Fibroblast of skin of abdomen (primary cell): ENCODE measurements at places on chromosomes 5 and 9.

DNA sequence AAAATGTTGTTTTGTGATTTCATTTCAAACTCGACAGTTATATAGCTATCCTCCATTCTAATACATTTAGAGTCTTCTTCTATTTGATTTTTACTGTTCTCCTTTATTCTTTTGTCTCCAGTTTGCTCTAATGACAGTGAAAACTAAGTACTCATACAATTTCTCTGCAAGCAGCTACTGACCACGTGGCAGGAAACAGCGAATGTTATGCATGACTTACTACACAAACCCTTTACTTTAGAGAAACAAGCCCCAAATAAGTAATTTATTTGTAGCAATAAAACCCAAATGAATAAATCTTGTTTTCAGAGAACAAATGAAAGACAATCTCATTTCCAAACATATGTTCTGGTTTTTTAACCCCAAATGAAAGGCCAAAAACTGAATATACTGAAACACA lies 41.9 kb downstream of the CDH6 start:
- DNase-seq, result peak; percentile 36

DNA sequence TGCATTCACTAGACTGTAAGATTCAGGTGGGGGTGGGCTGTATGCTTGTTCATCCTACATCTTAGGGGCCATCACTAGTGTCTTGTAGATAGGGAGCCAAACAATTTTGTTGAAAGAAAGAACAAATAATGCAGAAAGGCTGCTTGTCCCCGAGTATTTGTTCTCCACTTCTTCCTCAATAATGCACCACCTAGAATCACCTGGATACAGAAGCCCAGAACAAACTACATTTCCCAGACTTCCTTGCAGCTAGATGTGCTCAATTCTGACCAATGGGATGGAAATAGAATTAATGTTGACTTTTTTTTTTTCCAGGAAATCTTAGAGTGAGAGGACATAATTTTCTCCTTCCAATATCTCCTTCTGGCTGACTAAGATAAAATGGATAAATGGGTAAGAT lies 38.9 kb upstream of the TNFSF8 start:
- no peak for DNase-seq

GRCh38 chr5:75335486-75335885 lies 1.5 kb upstream of the HMGCR start:
- no peak for DNase-seq

DNA sequence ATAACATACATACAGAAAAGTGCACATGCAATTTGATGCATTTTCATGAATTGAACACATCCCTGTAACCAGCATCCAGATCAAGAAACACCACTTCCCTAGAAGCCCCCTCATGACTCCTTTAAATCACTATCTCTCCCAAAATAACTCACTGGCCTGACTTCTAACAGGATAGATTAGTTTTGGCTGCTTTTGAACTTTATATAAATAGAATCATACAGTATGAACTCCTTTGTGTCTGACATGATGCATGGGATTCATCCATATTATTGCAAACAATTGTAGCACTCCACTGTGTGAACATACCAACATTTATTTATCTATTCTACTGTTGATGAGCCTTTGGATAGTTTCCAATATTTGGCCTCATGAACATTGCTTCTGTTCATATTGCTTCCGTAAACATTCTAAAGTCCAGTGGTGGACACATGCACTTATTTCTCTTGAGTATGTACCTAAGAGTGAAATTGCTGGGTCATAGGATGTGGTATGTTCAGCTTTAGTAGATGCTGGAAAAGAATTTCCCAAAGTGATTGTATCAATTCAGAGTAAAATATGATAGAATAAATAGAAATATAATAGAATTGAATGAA lies 148.7 kb upstream of the GDNF start:
- DNase-seq, result no peak

GRCh38 chr5:122507581-122507980 lies 195.5 kb downstream of the SNCAIP start:
- DNase-seq, result no peak

DNA sequence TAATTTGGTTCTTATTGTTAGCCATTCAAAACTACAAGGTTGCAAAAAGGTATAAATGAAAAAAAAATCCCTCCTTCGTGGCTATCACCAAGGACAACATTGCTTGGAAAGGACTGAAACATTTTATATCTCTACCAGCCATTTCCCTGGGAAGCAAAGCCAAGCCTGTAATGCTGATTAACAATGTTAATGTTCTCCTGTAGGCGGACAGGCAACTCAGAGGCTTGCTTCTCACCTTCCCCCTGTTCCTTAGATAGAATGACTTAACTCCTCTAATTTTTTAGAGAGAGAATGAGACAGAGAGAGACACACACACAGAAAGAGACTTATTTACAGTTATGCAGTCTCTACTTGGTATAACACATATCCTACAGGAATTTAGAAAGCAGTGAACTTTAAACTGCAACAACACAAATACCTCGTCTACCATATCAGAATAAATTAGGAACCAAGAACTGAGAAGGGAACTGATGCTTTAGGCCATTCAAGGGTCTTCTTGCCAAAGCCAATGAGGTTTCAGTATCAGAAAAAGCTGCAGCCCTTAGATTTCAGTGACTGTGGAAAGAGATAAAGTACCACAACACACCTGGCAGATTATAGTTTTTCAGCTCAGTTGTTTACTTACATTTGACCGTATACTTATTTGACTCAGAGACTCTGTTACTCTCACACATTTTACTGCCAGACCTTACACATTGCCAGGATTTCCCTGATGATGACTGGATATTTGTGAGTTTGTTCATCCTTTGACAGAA lies 20.9 kb upstream of the MAN2A1 start:
- no peak for DNase-seq

- DNase-seq, result no peak
These were observed 15.5 kb upstream of the AKNA start for GRCh38 chr9:114403153-114403756.

DNA sequence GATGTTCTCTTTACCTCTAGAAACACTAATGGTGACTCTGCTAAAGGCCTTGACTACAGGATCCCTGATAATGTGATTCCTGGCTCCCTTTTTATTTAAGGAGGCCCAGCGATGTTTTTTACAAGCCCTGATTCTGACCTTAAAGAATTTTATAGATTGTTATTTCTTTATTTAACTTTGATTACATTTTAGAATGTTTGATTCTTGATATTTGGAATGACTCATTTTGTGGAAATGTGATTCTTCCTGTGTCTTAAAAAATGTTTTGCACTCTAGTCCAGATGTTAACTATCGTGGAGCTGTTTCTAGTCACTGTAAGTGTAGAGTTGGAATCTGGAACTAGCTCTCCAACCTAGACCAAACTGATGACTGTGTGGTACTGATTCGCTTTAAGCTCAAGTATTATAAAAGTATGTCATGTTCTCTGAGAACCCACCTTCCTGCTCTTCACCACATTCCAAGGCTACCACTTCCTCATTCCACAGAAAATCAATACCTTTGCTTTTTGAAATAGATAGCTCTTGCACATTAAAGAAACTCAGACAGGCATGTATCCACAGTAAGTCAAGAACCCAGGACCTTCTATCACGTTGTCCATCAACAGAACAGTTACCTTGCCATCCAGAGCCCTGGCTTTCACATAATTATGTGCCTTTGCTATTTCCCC lies 65.2 kb downstream of the JMY start:
- DNase-seq, result peak; percentile 60

- DNase-seq, result no peak
These were observed 26.1 kb upstream of the FCN1 start for GRCh38 chr9:134943836-134944235.

- no peak for DNase-seq
These were observed 162.9 kb upstream of the WWC1 start for GRCh38 chr5:168128557-168128956.

- DNase-seq, result no peak
These were observed 45.3 kb upstream of the ISOC1 start for GRCh38 chr5:129049126-129049799.

- peak; percentile 74 for DNase-seq
These were observed 70.1 kb upstream of the SPATA31E1 start for GRCh38 chr9:87812375-87813118.

- DNase-seq, result no peak
These were observed 51.2 kb upstream of the HSPA9 start for GRCh38 chr5:138626333-138626944.

DNA sequence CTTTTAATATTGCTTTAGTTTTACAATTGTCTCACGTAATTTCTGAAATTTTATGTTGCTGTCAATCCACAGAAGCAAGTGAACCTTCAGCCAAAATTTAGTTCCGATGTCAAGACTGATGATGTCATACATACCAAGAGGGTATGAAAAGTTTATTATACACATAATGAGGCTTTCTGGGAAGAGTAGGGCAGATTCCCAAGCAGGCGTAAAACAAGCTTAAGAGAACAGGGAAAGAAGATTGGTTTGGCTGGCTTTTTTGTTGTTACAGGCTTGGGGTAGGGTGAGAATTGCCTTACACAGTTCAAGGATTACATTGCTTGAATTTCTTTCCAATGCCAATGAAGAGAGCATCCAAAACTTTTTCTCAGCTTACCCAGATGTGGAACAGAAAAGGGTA lies 1962.9 kb upstream of the CDH6 start:
- DNase-seq, result no peak

- peak; percentile 36 for DNase-seq
These were observed 47.5 kb upstream of the ELL2 start for GRCh38 chr5:96008987-96009647.

- DNase-seq, result no peak
These were observed 7.6 kb downstream of the ARPC5L start for GRCh38 chr9:124869466-124869985.

- no peak for DNase-seq
These were observed 56.3 kb downstream of the SLC24A2 start for GRCh38 chr9:19732441-19732951.

GRCh38 chr5:171601266-171601881 lies 181.9 kb downstream of the FGF18 start:
- DNase-seq, result no peak

DNA sequence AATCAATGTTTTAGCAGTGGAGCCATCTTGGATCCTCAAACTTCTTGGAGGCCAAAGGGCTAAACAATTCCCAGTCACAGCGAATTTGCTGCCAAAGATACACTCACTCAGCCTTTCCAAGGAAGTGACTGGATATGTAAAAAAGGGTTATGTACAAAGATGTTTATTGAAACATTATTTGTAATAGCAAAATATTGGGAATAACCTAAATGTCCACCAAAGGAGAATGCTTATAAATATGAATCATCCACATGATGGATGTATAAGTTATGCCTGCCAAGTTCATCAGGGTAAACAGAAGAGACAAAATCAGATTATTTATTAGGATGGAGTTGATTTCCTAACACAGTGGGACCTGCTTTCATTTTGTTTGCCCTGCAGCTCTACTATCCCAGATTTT lies 145.2 kb upstream of the ABCA1 start:
- peak; percentile 35 for DNase-seq

- DNase-seq, result no peak
These were observed 9.1 kb downstream of the UNC5A start for GRCh38 chr5:176819476-176819875.

DNA sequence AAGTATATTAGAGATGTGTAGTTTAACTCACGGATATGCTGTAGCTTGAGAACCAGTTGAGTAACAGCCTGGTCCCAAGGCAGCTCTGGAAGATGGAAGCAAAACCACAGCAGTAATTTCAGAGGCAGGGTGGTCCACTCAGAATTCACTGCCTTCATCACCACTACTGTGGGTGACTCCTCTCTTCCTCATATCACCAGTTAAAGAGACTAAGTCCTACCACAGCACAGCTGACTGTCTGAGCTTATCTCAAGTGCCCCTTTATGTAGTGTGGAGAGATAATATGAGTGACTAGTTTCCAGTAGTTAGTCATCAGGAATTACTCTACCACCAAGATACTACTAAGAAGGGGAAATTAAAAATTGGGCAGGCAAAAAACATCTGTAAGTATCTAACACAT lies 1571.2 kb upstream of the C9orf72 start:
- DNase-seq, result no peak

GRCh38 chr9:21761309-21761901 lies 41.0 kb upstream of the MTAP start:
- peak; percentile 33 for DNase-seq

DNA sequence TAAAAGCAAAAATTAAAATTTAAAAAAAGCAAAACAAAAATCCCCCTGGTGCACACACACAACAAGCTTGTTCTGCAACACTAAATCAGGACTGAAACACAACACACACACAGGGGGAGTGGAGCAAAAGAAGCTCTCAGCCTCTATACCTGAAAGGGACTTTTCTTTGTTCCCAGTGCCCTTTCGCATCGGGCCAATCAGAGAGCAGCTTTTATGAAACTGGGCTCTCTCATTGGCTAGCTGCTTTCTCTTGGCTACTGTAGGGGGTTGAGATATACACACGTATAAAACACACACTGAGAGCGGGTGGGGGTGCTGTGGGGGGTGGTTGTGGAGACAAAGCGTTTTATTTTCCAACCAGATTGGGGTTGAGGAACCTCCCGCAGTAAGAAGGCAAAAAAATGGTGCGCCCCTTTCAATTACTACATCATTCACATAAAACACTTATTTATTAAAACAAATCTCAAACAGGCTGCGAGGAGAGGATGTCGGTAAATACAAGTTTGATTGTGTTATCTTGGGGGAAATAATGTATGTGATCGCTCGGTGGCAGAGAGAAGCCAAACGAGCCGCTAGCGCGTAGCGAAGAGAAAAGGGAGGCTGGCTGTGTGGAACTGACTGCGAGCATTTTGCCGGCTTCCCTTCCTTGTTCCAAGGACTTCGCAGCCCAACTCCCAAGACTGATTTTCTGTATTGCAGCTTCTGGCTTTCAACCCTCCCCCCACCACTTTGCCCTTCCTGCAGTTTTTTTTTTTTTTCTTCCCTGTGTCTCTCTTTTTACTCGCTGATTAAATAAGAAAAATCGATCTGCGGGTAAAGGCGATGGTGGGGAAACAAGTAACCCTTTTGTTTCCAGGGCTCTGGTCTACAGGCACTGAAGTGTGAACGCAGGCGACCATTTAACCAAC lies 2.5 kb upstream of the ZNF608 start:
- DNase-seq, result peak; percentile 92

- DNase-seq, result no peak
These were observed 1.3 kb downstream of the SEMA6A start for GRCh38 chr5:116573279-116573701.

GRCh38 chr5:14286574-14287421 lies 143.7 kb downstream of the TRIO start:
- no peak for DNase-seq

DNA sequence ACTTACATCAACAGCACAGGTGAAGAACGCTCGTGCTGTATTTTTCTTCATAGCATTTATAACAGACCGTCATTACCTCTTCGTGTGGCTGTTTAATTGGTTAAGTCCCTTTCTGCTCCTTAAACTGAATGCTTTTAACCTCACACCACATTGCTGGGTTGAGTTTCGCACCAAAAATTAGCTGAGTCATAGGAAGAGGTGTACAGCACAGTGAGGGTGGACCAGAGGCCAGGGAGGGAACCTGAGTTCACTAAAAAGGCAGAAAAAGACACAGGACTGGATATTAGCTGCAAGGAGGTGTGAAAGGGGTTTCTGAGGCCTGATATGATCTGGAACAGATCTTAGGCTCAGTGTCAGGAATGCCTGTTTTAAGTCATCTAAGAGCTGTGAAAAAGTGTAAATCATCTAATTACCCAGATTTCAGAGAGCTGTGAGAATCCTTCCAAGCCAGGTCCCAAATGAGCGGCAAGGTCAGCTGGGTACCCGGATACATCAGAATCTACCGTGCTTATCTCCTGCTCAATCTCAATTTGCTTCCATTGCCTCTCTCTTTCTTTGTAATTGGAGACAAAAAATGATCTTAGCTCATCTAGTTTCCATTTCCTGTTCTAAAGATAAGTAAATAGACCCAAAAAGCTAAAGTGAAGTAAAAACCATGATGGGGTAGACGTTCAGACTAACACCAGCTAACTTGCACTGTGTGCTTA lies 7.1 kb upstream of the CFAP90 start:
- DNase-seq, result no peak

GRCh38 chr9:106207298-106207697 lies 513.0 kb downstream of the TMEM38B start:
- DNase-seq, result no peak

GRCh38 chr5:73192370-73192769 lies 19.4 kb downstream of the TMEM174 start:
- DNase-seq, result no peak
